ENCODE measurements at places on chromosomes 11 and 22.

- DNase-seq, result no peak
Observed at GRCh38 chr11:64750361-64751054, 6.6 kb upstream of the RASGRP2 start.

DNA sequence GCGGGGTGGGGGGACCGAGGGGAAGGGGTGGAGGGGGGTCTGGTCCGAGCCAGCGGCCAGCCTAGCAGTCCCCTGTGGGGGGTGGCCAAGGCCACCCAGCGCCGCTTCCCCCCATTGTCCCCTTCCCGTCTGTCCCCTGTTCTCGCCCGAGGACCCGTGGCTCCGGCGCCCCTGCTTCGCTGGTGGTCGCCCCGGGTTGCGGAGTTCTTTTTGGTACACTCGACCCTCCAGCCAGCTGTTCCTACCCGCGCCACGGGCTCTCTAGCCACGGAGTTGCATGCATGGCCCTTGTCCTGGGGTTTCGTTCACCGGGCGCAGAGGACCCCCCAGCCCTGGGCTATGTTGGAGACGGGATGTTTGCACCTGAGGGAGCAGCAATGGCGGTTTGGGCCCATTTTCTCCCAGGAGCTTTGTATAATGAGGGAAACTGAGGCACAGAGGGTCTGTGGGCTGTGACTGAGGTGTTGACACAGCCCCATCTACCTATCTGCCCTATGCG is 489 bp downstream of the RNF214 start:
- no peak for DNase-seq

DNA sequence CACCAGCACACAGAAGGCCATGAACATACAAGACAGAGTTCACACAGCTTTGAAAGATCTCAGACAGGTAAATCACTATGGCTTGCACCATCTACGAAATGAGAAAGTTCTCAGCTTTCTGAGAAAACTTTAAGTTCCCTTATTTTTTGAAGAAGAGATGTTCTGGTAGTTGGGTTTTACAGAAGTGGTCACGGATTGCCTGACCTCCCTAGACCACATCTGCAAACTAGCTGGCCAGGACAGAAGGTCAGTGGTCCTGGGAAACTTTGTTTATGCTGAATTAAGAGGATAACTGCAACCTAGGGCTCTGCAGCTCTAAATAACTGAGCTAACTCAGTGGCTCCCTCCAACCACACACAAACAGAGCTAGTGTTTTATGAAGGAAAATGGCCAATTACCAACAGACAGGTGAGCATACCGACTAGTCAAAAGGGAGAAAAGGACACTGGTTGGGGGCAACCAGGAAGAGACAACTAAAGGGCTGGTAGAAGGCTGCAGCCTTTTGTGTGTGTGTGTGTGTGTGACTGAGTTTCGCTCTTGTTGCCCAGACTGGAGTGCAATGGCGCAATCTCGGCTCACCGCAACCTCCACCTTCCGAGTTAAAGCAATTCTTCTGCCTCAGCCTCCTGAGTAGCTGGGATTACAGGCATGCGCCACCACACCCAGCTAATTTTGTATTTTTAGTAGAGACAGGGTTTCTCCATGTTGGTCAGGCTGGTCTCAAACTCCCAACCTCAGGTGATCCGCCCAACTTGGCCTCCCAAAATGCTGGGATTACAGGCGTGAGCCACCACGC is 8.5 kb upstream of the SCN2B start:
- no peak for DNase-seq

GRCh38 chr22:20441631-20442484 is 4.2 kb upstream of the SCARF2 start:
- DNase-seq, result no peak

- DNase-seq, result no peak
Observed at GRCh38 chr22:44316393-44317122, 3.8 kb upstream of the SHISAL1 start.

DNA sequence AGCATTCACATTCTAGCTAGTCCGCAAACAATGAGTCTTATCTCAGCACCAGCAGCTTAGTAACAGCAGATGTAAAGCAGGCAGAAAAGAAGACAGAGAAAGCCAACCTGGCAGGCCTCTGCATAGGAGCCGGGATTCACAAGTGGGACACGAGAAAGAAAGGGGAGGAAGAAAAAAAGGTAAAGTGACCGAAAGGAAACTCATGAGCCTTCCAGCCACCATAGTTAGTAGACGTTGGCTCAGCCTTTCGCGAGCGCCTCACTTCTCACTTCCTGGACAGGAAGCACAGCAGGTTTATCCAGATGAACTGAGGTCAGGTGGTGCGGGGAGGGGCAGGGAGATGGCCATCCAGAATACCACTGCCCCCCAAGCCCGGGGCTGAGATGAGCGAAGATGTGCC is 19.7 kb upstream of the KAT5 start:
- no peak for DNase-seq

- no peak for DNase-seq
Observed at GRCh38 chr11:110177086-110177456, 83.9 kb downstream of the ZC3H12C start.

Measured in caudate nucleus (tissue), 63 donors.